ENCODE measurements at places on chromosomes 6 and 20.
A peak's percentile ranks its signal among the peaks of the same experiment; 100 is the strongest.

DNA sequence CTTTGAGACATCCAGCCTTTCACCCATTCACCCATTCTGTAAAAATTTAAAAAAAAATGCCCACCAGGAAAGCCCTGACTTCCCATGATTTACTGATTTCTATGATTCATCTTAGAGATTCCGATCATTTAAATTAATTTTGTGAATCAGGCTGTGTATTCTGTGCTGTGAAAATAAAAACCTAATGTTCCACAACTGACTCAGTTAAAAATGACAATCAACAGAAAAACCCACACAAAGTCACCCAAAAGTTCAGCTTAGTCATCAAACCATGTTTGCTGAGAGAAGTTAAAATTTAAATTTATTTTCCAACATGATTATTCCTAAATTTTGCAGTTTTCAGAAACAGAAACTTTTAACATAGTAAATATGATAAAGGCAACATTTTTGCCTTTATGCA is 509.9 kb downstream of the TENT5A start:
- no peak for DNase-seq

- DNase-seq = no peak
These were observed 171.4 kb upstream of the SYNDIG1 start for GRCh38 chr20:24297993-24298392.

- no peak for DNase-seq
These were observed 315.4 kb upstream of the JARID2 start for GRCh38 chr6:14930366-14930989.

DNA sequence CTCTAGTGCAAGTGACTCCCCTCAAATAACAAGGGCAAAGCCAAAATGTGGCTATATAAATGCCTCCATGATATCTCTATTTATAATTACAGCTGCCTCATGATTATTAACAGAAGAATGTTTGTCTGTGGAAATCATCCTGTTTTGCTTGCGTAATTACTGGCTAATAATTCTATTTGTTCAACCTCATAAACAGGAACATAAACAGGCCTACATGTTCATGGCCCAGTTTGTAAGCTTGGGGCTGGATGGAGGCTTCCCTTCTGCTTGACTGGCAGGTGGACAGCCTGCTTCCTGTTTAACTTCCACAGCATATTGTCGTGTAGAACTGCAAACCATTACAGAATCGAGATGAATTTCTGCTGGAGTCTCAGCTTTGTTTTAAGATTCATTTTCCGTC is 766.0 kb upstream of the MAP3K7 start:
- DNase-seq = no peak

GRCh38 chr6:147244832-147245231 is 40.6 kb downstream of the STXBP5 start:
- DNase-seq = no peak

DNA sequence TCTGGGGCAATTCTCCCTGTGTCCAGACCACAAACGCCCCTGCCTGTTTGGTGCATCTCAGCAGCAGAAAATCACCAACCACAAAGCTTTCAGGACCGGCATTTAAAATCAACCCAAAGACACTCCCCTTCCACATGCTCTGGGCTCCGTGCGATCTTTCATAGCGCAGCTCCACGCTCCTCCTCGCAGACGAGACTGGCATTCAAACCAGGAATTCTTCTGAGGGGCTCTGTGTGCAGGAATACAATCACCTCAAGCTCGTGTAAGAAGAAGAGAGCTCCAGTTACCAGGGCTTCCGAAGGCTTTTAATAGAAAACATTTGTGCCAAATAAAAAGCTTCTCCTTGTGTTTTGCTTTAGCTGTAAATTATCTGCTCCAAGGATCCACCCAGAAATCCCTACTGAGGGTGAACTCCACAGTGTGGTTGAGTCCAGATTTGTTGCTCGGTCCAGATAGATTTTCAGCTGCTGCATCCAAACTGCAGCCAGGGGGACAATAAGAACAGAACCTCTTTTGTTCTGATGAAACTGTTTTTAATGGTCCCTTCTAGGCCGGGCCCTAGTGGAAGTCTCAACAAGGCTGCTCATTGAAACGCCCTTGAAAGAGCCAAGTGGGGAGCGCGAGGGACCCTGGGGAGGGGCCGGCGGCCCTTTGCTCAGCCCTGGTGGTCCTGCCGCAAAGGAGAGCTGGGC is 16.4 kb upstream of the BMP7 start:
- no peak for DNase-seq

DNA sequence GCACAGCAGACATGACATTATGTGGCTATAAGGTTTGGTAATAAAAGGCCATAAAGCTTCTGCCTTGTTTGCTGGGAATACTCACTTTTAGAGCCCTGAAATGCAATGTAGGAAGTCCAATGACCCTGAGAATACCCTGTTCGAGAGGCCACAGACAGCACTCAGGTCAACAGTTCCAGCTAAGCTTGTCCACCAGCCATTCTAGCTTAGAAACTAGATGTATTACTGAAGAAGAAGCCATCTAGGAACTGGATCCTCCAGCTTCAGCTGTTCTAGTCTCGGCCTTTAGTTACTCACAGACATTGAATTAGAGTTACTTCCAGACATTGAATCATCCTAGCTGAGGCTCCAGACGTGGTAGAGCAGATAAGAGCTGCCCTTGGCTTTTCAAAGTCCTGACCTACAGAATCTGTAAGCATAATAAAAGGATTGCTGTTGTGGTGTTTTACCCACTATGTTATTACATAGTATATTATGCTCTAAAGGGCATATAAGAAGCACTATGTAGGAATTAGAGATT is 84.9 kb downstream of the MMS22L start:
- no peak for DNase-seq

DNA sequence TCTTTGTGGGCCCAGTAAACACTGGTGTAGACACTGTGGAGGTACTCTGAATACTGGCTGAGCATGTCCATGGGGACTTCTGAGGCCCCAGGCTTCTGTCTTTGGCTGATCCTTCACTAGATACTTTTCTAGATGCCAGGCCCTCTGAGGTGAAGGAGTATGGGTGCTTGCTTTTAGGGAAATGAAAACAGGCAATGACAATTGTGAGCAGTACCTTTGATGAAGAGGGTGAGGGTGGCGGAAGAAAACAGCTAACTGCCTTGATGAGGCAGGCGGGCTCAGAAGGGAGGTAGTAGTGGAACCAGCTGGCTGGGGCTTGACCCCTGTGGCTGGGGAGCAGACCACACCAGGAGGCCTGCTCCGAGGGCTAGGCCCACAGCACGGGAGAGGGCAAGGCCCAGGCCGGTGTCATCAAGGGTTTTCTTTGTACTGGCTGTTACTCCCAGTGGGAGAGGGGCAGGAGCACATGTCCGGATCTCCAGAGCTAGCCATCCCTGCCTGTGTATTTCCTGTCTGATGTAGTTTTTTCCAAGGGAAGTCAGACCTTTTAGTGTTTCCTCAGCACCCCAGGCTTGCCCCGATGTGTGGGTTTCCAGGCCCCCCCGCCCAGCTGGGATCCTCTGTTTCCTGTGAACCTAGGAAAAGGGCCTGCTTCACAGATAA is 3.9 kb downstream of the PLCG1 start:
- no peak for DNase-seq

- no peak for DNase-seq
These were observed 124.5 kb downstream of the TAF4 start for GRCh38 chr20:61940976-61941720.

GRCh38 chr6:123306334-123306733 is 310.3 kb downstream of the CLVS2 start:
- DNase-seq = no peak

DNA sequence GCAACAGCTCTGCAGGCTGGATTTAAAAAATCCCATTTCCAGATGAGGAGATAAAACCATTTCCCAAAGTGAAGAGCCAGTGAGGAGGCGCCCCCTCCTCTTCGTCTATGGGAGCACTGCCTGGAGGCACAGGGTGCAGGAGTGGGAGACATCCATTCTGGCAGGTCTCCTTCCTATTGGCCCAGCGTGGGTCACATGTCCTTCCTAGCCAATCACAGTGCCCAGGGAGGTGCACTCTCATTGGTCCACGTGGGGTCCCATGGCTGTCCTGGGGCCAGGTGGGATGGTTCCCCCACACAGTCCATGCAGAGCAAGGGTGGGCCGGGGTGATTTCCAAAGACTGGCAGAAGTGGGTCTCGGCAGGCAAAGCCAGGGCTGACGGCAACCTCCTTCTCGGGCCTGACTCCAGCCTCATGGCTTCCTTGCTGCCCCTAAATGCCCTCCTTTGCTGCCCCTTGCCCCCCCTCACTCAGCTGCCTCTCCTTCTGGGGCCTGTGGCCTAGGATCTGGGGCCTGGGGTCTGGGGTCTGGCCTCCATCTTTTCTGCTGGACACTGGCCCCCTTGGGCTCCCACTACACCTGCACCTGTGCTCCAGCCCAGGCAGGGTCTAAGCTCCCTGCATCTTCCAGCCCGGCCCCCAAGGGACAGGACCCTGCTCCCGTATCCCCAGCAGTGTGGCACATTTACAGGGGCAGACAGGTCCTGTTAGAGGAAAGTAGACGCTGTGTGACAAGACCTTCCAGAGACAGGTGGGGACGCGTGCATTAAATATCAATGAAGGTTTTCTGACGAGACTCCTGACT is 231.7 kb downstream of the TAF4 start:
- DNase-seq = no peak

GRCh38 chr6:68639826-68640490 is 4.9 kb downstream of the ADGRB3 start:
- DNase-seq = no peak

DNA sequence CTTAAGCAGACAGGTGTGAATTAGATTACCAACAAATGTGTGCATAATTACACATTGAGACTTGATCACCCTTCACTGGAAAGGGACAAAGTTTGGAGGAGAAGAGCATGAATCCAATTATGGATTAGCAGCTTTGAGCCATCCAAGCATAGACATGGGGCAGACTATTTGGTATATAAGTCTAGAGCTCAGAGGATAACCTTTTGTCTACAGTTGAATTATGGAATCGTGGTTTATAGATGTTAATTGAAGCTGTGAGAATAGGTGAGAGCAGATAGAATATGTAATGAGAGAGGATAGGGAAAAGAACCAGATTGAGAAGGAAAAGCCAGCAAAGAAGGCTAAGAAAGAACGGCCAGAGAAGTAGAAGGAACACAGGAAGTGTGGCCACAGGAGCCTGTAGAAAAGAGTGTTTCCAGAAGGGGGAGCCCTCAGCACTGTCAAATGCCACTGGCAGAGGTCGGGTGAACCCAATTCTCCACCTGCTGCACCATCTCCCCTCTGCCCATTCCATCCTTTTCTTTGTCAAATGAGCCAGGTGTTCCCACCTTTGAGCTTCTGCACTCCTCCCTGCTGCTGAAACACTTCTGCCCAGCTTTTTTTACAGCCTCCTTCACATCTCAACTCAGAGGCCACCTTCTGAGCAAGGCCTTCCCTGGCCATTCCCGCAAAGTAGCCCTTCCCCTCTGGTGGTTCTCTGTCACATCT is 7.3 kb downstream of the DNTTIP1 start:
- DNase-seq = peak; percentile 25

DNA sequence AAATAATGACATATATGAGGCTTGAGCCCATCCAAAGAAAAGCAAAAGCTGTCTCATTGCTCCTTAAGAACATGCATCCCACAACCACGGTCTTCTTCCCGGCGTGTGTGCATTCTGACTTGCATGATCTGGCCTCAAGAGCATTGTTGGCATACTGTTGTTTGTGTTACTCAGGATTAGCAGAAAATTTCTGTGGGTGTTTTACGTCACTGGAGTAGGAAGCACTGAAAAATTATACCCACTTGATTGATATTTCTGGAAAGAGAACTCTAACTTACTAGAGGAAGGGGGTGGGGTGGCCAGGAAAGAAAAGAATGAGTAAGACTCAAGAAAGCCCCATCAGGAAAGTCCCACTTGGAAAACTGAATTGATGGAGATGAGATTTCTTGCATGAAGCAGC is 326.2 kb upstream of the PRDM1 start:
- no peak for DNase-seq

- DNase-seq = peak; percentile 39
These were observed 9.9 kb upstream of the PSMF1 start for GRCh38 chr20:1108437-1108920.

- no peak for DNase-seq
These were observed 146.6 kb downstream of the ANKRD60 start for GRCh38 chr20:58081846-58082245.

GRCh38 chr20:44087051-44087856 is 99.7 kb downstream of the JPH2 start:
- DNase-seq = no peak

DNA sequence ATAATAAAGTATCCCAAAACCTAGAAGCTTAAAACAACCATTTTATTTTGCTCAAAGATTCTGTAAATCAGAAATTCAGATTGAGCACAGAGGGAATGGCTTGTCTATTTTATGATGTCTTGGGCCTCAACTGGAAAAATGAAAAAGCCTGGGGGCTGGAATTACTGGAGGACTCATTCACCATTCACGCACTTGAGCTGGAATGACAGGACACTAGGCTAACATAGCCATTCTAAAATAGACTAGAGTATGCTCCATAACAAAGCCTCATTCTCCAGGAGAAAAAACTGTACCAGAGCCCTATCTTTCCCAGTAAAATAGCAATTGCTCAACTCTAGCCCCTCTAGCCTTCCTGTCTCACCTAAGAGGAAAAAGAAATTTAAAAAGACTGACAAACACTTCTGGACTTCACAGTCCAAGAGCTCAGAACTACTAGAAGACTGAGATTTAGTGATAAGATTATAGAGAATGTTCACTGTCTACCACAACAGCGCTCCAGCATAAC is 145.4 kb upstream of the BTBD3 start:
- DNase-seq = no peak

DNA sequence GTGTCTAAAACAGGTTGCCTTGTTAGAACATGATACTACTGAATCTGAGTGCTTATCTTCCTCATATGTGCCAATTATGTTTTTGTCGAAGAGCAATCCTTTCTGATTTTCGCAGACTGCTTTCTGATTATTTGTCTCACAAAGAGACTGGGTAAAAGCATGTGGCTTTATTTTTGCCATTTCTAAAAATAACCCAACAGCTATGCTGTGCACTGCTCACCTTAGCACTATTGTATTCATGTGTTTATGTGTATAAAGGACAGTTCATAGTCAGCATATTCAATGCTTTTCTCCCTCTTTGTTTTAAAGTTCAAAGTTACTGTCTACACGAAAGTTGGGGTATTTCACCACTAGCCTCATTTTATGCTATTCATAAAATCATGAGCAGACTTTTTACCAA is 127.0 kb downstream of the SGK1 start:
- DNase-seq = no peak

DNA sequence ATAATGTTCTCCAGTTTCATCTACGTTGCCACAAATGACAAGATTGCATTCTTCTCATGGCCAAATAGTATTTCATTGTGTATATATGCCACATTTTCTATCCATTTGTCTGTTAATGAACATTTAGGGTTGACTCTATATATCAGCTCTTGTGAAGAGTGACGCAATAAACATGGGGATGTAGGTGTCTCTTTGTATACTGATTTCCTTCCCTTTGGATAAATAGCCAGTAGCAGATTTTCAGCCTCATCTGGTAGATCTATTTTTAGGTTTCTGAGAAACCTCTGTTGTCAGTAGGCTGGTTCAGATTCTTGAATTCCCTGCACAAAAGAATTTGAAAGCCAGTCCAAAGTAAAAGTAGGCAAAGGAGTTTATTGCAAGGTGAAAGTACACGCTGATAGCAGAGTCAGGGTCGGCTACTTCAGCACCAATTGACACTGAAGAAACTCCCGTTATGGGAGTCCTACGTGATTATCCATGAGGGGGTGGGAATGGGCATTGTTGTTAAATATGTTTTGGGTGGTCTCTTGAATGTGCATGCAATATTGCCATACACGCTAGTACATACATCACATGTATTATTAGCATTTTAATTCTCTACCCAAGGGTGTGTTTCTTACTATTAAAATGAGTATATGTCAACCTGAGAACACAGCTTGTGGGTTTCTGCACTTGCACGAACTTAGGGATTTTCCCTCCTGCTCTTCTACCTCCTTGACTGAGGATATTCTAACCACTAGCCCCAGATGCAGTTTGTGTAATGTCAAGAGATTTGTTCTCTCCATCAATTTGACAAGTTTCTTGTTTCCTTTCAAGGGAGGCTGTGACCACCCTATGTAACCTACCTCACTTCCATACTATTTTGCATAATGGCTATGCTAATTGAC is 14.4 kb upstream of the SLC17A2 start:
- no peak for DNase-seq
